CD4-positive, alpha-beta T cell treated with Interleukin-2 at 100 ng/mL for 4 hours (primary cell): ENCODE measurements at places on chromosomes 7 and 10.
A peak's percentile ranks its signal among the peaks of the same experiment; 100 is the strongest.

GRCh38 chr7:18890885-18891621 lies 226.4 kb downstream of the TWIST1 start:
- no peak for DNase-seq

DNA sequence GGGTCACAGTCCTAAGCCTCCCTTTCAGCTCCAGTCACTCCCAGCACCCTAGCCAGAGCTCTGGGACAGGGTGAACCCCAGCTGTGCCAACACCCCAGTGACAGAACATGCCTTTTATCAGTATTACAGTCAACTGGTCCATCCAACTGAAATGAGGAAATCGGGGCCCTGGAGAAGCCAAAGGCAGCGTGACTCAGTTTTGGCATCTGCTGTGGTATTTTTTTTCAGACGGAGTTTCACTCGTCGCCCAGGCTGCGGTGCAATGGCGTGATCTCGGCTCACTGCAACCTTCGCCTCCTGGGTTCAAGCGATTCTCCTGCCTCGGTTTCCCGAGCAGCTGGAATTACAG lies 3.4 kb upstream of the CLDN15 start:
- DNase-seq = no peak

GRCh38 chr10:119602241-119603095 lies 5.7 kb upstream of the TIAL1 start:
- DNase-seq = peak; percentile 44

GRCh38 chr7:123401295-123401694 lies 133.1 kb downstream of the IQUB start:
- DNase-seq = no peak
